ENCODE measurements at places on chromosomes 2 and 18.

- DNase-seq = no peak
These were observed 40.5 kb downstream of the LONRF2 start for GRCh38 chr2:100281521-100282438.

- peak; percentile 30 for DNase-seq
These were observed 29.9 kb downstream of the ANO7 start for GRCh38 chr2:241218131-241219029.

DNA sequence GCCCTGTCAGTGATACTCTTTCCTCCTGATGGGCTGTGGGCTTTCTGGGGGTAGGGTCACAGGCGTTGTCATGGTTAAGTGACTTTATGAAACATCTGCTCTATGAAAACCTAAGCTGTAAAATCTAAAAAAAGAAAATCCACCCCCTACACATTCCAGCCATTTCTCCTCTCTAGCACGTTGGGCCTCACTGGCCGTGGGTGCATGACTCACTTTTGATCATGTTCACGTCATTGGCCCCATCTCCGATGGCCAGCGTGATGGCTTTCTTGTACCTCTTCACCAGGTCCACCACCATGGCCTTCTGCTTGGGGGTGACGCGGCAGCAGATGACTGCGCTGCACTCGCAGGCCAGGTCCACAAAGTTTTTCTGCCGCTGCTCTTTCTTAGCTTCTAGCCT lies 39.3 kb upstream of the NARS1 start:
- no peak for DNase-seq

DNA sequence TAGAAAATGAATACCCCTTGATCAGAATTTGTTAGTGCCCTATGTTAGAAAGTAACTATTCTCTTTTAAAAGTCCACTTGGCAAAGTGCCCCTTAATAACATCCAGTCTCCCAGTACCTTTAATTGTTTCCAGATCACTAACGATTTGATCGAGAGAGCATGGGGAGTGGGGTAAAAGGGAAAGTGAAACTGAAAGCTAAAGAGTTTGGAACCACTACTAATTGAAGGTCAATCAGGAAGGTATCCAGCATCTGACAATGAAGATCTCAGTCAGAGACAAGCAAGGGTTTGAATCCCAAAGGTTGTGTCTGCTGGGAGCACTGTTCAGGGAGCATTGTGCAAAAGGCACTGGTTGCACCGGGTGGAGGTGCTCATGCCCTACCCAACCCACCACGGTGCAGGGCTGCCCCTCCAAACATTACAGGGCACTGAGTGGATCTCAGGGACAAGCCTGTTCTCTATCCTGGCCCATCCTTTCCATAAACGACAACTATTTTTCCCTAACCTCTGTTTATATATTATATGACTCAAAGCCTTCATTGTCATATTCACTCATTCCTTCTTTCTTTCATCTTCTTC lies 14.6 kb upstream of the RIT2 start:
- DNase-seq = no peak

DNA sequence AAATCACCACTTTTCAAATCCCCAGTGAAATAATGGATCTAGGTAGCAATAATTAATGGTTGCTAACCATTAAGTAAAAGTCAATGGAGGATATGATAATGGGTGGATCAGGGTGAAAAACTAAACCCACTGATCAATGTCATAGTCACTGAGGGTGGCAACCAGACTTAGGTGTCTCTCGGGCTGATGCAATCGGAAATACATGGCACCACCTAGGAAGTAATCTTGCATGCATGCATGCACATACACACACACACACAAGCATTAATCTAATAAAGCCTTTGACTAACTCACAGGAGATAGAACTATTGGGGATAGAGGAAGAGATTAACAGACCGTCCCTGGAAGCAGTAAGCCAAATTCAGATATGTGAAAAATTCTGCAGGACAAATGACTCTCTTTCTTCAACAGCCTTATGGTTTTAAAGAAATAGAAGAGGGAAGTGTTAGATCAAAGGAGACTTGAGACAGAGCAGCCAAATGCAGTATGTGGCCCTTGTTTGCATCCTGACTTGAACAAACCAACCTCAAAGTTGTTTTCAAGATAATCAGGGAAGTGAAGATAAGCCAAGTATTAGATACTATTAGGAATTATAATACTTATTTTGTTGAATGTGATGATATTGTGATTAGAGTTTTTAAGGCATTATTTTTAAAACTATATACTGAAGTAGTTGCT lies 186.0 kb upstream of the RMP24 start:
- no peak for DNase-seq

DNA sequence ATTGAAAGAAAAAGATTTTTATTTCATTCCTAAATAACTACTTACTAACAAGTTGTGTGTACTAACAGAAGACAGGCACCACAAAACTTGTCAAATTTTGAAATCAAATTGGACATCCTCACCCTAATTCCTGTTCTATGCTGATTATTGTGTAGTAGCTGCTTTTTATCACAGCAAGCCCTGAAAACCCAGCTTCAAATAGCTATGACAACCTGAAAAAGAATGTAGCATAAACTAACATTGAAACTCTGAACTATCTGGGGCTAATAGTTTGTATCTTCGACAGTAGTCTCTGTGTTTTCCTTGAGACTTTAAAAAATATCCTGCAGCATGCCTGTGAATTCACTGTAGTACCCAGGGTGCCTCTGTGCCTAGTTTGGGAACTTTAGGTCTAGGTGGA lies 122.6 kb downstream of the WDPCP start:
- no peak for DNase-seq

DNA sequence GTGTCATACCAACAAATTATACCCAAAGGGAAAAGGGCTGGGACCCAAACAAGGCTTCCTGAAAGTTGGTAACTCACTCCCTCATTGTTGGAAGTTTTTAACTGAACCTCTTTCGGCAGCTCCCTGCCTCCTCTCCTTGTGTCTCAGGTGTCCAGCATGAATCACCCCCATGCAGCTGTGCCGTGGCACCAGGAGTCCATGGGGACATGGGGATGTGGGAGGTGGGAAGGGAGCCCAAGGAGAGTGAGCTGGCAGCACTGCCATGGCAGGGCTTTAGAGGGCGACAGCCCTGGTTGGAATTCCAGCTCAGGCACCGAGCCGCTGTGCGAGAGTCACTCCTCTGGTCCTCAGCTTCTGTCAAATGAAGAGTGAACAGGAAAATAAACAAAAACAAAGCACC lies 12.5 kb upstream of the GYPC start:
- DNase-seq = no peak

DNA sequence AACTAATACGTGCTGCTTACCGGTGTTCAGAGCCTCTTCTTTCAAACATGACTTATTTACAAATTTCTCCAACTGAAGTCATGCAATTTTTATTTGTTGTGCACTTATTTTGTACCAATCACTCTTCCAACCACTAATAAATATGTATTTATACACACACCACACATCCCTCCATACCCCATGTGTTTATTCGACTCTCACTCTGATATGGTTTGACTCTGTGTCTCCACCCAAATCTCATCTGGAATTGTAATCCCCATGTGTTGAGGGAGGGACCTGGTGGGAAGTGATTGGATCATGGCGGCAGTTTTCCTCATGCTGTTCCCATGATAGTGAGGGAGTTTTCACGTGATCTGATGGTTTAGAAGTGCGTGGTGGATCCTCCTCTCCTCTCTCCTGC lies 49.5 kb upstream of the ACYP2 start:
- no peak for DNase-seq

DNA sequence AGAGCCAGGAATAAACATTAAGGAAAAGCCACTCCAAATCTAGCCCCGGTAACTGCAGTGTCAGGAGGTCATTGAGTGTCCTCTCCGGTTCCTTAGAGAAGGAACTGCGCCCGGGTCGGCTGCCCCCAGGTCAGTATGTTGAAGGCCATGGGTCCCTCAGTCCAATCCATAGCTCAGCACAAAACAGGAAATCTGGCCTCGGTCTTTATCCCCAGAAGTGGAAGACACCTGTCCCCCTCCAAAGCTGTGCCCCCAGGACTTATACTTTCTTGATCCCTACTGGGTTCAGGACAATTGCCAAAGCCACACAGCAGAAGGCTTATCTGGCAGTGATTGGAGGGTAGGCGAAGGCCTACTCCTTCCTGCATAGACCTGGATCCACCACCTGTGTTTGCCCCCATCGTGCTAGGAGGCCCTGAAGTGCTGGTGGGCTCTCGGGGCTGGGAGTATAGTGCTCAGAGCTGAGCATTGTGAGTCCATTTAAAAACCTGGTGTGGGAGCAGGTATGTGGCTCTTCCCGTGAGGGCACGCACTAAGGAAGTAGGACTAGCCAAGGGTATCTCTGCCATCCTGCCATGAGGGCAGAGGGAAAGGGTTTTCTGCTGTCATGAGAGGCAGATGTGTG lies 178.6 kb downstream of the SEPTIN10 start:
- no peak for DNase-seq

DNA sequence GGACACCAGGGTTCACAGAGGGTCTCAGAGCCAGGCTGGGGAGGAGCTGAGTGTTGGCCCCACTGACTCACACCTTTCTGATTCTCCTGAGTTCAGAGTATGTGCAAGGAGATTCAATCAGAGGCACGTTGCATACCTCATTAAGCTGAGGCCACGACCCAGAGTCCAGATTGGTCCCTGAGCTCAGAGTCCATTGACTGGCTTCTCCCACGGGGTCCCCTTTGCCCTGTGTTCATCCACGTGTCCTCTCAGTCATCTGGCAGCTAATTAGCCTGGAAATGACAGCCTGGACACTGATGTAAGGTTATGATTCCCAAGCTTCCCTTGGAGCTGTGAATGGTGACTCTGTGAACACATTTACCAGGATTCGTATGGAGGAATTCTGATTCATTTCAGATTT lies 267.2 kb downstream of the SH3BP4 start:
- DNase-seq = no peak

- no peak for DNase-seq
These were observed 245.1 kb downstream of the NEDD4L start for GRCh38 chr18:58288921-58289797.

DNA sequence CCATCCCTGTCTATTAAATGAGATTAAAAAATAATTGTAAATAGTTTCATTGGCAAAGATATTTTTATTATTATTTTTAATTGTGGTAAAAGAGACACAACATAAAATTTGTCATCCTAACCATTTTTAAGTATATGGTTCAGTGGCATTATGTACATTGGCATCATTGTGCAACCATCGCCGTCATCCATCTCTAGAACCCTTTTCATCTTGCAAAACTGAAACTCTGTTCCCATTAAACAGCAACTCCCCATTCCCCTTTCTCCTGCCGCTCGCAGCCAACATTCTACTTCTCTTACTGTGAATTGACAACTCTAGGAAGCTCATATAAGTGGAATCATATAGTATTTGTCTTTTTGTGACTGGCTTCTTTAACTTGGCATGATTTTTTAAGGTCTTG lies 25.3 kb downstream of the LAMA3 start:
- no peak for DNase-seq

GRCh38 chr18:23871410-23871809 lies 143.1 kb upstream of the TTC39C start:
- peak; percentile 51 for DNase-seq

- DNase-seq = no peak
These were observed 145.5 kb downstream of the LRATD1 start for GRCh38 chr2:14778015-14778414.

DNA sequence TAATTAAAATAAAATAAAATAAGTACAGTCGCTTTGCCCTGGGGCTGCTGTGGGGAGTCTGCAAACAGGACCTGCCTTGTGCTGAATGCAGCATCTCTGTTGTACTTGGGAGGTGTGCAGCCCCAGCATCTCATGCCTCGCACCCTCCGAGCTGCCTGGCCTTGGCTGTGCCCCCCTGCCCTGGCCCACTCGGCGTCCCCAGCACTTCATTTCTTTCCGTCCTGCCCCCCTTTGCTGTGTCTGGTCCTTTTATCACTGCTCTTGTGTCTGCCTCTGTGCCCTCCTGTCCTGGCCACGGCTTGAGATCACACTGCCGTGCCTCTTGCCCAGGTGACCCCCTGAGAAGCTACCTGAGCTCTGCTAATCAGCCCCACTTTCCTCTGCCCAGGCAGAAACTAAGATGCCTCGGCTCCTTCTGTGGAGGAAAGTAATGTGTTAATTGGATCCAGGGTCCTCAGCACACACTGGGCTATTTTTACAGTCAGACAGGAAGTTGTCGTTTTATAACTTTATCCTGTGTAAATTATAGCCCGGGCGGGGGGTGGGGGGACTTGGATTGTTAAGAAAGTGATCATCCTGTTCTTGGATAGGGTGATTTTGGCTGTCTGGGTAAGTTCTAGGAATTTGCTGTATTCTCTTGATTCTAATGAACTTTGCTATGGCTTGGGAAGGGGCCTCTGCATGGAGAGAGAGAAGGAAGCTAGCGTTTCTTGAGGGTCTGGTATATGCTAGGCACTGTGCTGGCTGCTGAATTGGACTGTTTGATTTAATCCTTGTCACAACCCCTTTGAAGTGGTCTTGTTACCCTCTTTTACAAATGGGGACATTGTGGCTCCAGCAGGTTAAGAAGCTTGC lies 69.4 kb downstream of the AGAP1 start:
- no peak for DNase-seq

- DNase-seq = no peak
These were observed 48.7 kb upstream of the OTOF start for GRCh38 chr2:26526589-26526988.

DNA sequence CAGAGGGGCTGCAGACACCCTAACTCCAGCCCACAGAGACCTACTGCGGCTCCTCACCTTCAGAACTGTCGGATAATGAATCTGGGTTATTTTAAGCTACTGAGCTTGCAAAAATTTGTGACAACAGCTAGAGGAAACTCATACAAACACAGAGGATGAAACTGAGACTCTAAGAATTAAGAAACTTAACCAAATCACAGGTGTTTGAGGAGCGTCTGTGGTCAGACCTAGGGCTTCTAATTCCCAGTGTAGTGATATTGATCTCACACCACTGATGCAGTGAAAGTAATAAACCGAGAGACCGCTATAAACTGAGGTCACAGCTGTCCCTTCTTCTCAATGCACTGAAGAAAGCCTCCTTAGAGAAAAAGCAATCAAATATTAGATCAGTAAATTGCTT lies 110.1 kb downstream of the RGPD3 start:
- DNase-seq = no peak

- DNase-seq = no peak
These were observed 74.6 kb upstream of the UNC80 start for GRCh38 chr2:209696836-209697711.

DNA sequence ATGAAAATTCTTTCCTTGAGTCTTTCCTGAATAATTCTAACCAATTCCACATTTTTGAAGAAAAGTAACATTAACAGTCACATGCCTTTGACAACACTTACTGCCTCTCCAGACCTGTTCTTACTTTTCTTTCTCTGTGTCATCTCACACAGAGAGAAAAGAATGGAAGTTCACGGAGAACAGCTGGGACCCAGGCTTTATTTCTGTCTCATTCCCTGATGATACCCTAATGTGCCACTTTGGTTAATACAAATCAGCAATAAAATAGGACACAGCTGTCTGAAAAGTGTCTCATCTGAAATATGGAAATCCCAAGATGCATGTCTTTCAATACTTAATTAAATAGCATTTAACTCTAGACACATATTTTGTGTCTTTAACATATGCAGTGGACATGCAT lies 42.1 kb upstream of the RAB27B start:
- DNase-seq = no peak

All from stimulated activated CD4-positive, alpha-beta T cell treated with anti-CD3 and anti-CD28 coated beads, Interleukin-4, amount 100 ng/mL, for 24 hours (primary cell).